ENCODE measurements at places on chromosomes 11 and 22.

DNA sequence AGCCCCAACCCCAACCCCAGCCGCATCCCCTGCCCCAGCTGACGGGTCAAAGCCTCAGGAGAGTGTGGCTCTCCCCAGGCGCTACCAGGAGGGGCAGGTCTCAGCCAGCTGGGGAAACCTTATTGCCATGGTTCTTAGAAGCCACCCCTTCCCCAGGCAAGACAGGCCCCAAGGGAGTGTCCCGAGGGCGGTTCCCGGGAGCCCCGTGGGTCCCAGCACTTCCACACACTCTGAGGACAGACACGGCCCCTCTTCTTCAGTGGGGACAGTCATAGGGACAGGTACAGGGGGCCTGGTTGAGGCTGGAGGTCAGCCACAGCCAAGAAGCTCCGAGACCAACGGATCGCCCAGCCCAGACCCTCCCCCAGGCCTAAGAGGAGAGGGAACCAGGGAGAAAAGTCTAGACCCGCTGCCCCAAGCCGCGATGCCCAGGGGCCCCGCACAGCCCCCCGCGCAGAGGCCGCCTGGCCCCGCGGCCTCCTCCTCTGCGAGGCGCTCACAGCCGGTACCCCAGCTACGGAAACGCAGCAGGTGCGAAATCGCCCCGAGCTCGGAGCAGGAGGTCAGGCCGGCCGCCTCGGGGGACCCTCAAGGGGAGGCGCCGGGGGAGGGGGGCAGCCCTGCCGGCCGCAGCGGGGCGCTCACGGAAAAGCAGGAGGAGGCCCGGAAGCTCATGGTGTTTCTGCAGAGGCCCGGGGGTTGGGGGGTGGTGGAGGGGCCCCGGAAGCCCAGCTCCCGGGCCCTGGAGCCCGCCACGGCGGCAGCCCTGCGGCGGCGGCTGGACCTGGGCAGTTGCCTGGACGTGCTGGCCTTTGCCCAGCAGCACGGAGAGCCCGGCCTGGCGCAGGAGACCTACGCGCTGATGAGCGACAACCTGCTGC lies 2.6 kb downstream of the KLHDC7B start:
- peak overlapping the region; percentile 79 for H3K27ac ChIP-seq
- H3K27me3 ChIP-seq = no peaks in the 10 kb centered on the region
- H3K4me1 ChIP-seq = peaks cover 31% of the 10 kb centered on the region
- peaks cover 17% of the 10 kb centered on the region for H3K36me3 ChIP-seq
- H3K4me3 ChIP-seq = peak overlapping the region; percentile 56
- DNase-seq = peak; percentile 38

DNA sequence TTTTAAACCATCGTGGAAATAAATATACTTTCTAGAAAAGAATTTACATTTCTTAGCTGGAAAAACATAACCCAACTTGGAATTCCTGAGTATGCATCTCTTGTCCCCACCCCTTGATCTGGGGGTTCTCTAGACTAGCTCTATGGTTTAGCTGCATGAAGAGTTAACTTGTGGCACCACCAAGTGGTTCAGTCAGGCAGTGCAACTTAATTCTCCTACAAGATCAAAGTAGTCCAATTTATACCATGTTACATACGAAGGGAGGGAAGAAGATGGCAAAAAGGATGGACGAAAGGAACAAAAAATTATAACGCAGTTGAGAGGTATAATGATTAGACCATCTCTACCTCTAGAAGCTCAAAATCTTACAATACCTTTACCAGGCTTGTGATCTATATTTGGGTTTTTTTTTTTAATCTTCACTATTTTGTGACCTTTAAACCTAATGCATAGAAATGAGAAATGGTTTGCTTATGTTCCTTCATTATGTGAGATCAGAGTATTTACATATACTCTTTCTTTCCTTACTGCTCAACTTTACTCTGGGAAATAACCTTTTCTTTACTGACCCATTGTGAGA lies 28.5 kb upstream of the ALKBH3 start:
- H3K4me1 ChIP-seq = peaks cover 6% of the 10 kb centered on the region
- no peak overlapping the region for H3K4me3 ChIP-seq
- no peak overlapping the region for H3K27ac ChIP-seq

- H3K27me3 ChIP-seq = peaks cover 9% of the 10 kb centered on the region
- H3K4me3 ChIP-seq = no peak overlapping the region
- H3K27ac ChIP-seq = no peak overlapping the region
- no peak for DNase-seq
- no peaks in the 10 kb centered on the region for H3K36me3 ChIP-seq
Observed at GRCh38 chr11:58830673-58831301, 13.7 kb downstream of the GLYATL2 start.

DNA sequence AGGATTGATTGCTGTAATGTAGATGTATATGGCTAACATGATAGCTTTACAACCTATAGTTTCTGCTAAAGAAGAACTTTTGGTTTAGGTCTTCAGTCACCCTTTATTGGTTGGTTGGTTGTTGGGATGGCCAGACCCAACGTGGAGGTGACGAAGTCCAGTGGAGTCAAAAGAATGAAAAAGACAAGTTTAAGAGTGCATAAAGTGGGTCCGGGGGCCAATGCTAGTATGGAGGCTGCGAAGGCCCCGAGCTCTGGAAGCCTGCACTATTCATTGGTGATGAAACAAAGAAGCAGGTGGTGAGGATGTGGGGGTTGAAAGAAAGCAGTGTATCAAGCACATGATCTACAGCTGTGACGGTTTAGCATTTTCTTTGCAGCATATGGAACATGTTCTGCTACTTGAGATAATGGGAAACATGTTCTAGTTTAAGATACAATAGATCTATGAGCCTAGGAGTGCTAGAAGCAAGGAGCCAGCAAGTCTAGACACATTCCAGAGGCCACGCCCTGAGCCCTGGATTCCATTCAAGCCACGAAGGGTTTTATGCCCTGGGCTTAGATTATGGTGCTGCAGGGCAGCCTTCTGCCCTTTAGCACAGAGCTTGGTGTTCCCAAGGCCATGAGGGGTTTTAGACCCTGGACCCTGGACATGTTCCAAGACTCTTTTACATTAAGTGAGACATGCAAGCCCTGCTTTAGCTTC lies 6.3 kb downstream of the TCP11L1 start:
- no peak overlapping the region for H3K4me3 ChIP-seq
- H3K27ac ChIP-seq = no peak overlapping the region
- peaks cover 9% of the 10 kb centered on the region for H3K4me1 ChIP-seq
- H3K36me3 ChIP-seq = peaks cover 17% of the 10 kb centered on the region
- no peak for DNase-seq
- H3K27me3 ChIP-seq = no peaks in the 10 kb centered on the region

GRCh38 chr11:48037709-48038468 lies 57.5 kb downstream of the PTPRJ start:
- H3K27ac ChIP-seq = no peak overlapping the region
- no peak overlapping the region for H3K4me3 ChIP-seq
- DNase-seq = no peak
- H3K4me1 ChIP-seq = peaks cover 73% of the 10 kb centered on the region

GRCh38 chr11:2381494-2382128 lies 4.5 kb downstream of the CD81 start:
- DNase-seq = no peak
- peaks cover 72% of the 10 kb centered on the region for H3K4me1 ChIP-seq
- peak overlapping the region; percentile 89 for H3K4me3 ChIP-seq

- H3K27ac ChIP-seq = peak overlapping the region; percentile 97
- no peak for DNase-seq
- H3K4me3 ChIP-seq = peak overlapping the region; percentile 96
- no peaks in the 10 kb centered on the region for H3K27me3 ChIP-seq
Observed at GRCh38 chr11:116771935-116772334, 852 bp downstream of the BUD13 start.

- H3K4me3 ChIP-seq = no peak overlapping the region
- H3K27ac ChIP-seq = no peak overlapping the region
- H3K36me3 ChIP-seq = peaks cover 2% of the 10 kb centered on the region
- H3K27me3 ChIP-seq = no peaks in the 10 kb centered on the region
- H3K4me1 ChIP-seq = peaks cover 28% of the 10 kb centered on the region
Observed at GRCh38 chr11:13929395-13929891, 33.1 kb upstream of the SPON1 start.

- DNase-seq = peak; percentile 41
- H3K27ac ChIP-seq = peak overlapping the region; percentile 44
- no peak overlapping the region for H3K4me3 ChIP-seq
Observed at GRCh38 chr22:31272522-31273446, 19.5 kb downstream of the PIK3IP1 start.

DNA sequence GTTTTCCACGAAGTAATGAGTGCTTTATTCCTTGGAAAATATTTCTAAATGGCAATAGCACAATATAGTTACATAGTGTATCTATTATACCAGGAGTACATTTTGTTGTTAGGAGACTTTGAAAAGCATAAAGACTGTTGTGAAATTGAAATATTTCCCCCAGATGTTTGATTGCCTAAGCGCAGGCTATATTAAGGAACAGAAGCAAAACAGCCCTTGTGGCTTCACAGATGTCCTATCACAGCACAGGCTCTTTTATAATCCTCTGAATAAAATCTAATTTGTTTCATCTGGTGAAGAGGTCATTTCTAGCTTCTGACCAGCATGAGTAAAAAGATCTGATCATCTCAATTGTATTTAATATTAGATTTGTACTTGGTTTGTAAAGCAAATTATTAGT lies 48.2 kb downstream of the BSX start:
- no peaks in the 10 kb centered on the region for H3K4me1 ChIP-seq
- H3K27ac ChIP-seq = no peak overlapping the region
- H3K27me3 ChIP-seq = no peaks in the 10 kb centered on the region
- no peaks in the 10 kb centered on the region for H3K36me3 ChIP-seq
- no peak for DNase-seq
